Epithelial cell of prostate (primary cell): ENCODE measurements at places on chromosomes 4 and X.

- DNase-seq = peak; percentile 20
These were observed 32.8 kb downstream of the FAM13A start for GRCh38 chr4:89024051-89024675.

DNA sequence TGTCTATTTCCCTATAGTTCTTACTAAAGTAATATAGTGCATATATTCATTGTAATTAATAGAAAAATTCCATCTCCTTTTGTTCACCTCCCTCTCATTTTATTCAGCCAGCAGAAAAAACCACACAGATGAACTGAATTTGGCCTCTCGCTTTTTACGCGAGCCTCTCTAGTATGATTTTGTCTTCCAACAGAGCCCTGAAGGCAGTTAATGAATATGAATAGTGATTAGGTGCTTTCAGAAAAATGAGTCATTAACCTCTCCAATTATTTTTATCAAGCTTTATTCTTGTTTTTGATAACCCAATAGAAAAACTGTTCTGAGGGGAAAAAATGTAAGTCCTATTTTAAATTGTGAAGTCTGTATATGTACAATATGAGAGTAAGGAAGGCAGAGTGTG lies 74.1 kb downstream of the ZAR1 start:
- no peak for DNase-seq

GRCh38 chr4:1644891-1645657 lies 39.0 kb downstream of the FAM53A start:
- DNase-seq = peak; percentile 12

- DNase-seq = no peak
These were observed 12.8 kb downstream of the CYP4V2 start for GRCh38 chr4:186204103-186204559.

GRCh38 chr4:21768349-21769310 lies 179.9 kb downstream of the KCNIP4 start:
- no peak for DNase-seq

DNA sequence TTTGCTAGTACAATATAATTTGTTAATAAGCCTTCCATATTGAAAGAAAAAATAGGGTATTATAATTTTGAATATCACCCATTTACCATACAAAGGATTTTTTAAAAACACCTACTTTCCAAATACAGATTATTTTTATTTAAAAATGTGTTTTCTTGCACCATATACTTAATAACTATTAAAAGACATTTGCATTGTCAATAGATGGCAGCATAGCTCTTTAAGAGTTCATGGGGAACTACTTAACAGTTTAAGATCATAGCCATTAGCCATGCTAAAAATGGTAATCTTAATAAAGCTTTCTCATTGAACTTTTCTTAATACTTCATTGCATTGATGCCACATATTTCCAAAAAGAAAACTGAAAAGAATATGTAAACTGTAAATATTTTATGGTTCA lies 1995.9 kb downstream of the C4orf33 start:
- DNase-seq = peak; percentile 5

- DNase-seq = no peak
These were observed 114.3 kb upstream of the CCSER1 start for GRCh38 chr4:90012918-90013317.

DNA sequence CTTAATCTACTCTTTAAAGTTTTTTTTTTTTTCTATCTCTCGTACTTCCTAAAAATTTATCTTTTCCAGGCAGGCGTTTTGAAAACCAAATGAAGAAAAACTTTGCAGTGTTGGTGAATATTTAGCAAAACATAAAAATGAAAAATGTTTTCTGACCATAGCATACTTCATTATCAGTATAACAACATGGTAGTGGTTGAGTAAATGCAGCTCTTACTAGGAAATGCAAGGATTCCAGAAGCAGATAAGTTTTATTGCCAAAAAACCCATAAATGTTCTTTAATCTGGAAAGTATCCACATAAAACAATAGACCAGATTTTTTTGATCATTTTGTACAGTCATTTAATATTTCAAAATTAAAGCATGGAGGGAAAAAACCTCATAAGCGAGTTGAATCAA lies 136.9 kb upstream of the GUCY1A1 start:
- no peak for DNase-seq

DNA sequence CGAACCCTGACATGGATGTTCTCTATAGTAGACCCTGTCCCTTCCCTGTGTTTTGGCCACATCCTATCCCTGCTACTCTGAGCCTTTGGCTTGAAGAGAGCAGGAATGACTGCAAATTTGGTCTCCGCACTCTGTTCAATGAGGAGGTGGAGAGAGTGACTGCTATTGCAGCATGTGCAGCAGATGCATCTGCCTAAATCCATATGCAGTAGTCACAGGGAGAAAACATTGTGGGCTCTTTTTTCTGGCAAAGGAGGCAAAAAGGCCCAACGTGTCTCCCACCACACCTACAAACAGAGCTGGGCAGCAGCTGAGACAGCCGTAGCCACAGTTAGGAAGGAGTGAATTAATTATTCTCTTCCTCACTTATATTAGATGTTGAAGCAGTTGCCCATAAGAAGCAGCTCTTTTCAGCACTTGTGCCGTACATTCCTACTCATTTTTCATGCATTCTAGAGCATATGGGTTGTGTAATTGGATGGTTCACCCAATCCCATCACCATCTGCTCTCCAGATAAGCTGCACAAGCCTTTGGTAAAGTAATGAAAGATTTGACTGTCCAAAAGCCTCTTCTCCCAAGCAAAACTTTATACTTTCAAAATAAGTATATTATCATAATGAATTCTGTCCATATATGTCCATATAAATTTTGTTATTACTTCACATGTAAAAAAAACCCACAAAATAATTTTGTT lies 147.9 kb upstream of the FAM47A start:
- no peak for DNase-seq

GRCh38 chrX:67570839-67571238 lies 27.0 kb downstream of the AR start:
- no peak for DNase-seq

DNA sequence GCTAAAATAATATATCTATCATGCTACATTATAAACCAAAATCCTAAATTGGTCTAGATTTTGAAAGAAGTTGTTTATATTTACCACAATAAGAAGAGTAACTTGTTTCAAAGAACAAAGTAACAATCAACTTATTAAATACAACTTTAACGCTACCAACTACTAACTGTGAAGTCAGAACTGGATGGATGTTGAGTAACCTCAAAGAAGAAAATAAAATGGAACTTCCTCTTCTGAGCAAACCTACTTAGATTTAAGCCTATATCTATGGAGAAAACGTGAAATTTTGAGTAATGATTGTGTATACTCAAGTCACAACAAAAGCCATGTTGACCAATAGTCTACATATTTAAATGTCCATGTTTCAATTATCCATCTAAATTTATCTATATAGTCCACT lies 25.7 kb downstream of the SH3RF1 start:
- DNase-seq = no peak

- peak; percentile 87 for DNase-seq
These were observed 81.8 kb downstream of the FRYL start for GRCh38 chr4:48698029-48698971.

GRCh38 chrX:148504506-148504905 lies 4.1 kb downstream of the AFF2 start:
- no peak for DNase-seq

DNA sequence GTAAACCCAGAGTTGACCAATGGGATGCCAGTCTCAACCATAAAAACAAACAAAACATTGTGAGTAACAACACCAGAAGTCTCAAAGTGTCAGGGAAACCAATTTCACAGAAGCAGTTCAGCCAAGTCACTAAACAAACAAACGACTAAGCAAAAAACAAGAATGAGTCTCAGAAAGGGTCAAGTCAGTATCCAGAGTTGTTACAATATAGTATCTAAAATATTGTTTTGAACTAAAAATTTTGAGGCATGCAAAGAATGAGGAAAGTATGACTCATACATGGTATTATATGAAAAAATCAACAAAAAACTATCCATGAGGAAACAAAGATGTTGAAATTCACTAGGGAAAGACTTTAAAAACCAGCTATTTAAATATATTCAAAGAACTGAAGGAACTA lies 70.6 kb downstream of the AR start:
- DNase-seq = peak; percentile 29

GRCh38 chrX:48781705-48782104 lies 4.7 kb upstream of the GATA1 start:
- no peak for DNase-seq

GRCh38 chr4:2802618-2803531 lies 10.0 kb downstream of the SH3BP2 start:
- no peak for DNase-seq

DNA sequence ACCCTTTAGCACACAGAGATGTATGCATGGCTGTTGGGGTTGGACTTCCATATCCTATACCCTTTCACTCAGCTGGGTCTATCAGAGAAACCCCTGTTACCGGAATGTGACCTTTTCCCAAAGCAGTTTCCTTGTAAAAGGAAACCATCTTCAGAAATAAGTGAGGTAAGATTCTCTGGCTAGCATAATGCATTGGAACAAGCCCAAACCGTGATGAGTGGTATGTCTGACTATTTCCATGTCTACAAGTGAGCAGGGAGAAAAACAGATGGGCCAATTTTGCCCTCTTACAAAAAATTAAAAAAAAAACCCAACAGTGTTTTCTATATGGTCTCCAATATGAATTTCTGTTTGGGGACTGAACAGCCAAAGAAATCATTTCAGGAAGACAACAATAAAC lies 283.9 kb downstream of the SMARCA1 start:
- no peak for DNase-seq

DNA sequence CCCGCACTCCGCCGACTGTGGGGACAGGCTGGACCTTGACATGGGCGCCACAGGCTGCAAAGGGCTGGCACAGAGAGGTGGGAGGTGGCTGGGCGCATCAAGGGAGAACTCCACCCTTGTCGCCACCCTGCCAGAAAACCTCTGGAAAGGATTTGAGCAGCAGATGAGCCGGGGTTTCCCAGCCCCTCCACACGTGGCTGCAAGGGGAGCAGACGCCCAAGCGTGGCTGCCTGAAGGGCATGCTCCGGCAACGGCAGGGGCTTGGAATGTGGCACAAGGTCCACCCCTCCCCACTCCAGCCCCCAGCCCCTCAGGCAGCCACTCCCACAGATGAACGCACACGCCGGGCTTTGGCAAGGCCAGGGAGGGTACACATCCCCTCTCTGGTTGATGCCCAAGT lies 4.6 kb downstream of the BGN start:
- no peak for DNase-seq

- no peak for DNase-seq
These were observed 9.4 kb downstream of the UVSSA start for GRCh38 chr4:1356181-1356998.

GRCh38 chrX:2474280-2474962 lies 26.4 kb downstream of the DHRSX start:
- DNase-seq = no peak

DNA sequence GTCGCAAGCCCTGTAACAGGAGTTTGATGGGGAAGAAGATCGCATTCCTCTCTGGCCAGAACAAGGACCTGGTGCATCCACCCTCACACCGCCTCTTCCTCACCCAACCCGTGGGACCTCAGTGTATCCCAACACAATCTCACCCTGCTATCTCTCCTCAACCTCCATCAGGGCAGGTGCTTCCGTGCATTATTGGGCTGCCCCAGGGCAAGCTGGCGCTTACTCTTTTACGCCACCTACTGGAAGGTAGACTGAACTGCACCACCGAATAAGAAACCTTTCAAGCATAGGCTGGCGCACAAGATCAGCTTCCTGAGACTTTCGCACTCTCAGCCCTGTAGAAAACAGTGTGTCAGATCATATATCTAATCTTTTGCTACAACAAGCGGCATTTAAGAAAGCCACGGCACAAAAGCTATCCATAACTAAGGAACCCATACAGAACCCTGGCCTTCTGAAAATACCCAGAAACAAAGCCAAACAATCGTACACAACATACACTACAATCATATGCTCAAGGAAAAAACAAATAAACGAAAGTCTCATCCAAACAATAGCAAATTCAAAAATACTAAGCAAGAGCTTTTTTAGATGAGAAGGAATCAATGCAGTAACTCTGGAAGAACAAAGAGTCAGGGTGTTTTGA lies 209.3 kb downstream of the UGT8 start:
- DNase-seq = no peak

DNA sequence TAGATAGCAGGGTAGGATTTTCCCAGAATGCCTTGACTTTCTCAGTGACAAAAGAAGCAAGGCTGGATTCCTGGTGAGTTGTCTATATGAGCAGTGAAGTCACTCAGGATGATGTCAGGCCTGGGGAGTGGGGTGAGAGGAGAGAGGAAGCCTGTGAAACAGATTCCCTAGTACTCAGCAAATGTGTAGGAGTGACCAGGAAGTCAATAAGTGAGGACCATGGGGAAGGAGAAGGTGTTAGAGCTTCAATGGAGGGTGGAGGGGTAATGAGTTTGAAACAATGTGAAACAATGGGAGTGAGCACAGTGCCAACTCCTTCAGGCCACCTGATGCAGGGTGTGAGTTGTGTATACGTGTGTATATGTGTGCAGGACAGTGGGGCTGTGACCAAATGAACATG lies 2.4 kb upstream of the SLC9A6 start:
- DNase-seq = no peak

GRCh38 chr4:3239303-3239702 lies 9.7 kb upstream of the MSANTD1 start:
- no peak for DNase-seq

DNA sequence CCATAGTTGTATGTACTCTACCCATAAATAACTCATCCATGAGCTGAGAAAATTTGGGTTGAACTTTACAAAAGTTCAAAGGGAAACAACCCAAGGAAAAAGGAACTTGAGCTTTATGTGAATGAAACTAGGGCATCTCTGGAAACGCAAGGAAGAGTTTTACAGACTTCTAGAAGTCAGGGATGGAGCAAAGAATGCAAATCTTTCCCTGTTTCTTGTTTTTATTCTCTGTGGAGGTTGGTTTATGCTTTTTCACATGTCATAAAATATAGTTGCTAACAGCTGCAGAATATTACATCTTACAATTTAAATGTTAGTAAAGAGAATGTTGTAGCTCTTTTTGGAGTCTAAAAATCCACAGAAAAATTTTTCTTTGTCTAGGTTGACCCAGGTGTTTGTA lies 754.1 kb downstream of the PCDH7 start:
- DNase-seq = no peak

DNA sequence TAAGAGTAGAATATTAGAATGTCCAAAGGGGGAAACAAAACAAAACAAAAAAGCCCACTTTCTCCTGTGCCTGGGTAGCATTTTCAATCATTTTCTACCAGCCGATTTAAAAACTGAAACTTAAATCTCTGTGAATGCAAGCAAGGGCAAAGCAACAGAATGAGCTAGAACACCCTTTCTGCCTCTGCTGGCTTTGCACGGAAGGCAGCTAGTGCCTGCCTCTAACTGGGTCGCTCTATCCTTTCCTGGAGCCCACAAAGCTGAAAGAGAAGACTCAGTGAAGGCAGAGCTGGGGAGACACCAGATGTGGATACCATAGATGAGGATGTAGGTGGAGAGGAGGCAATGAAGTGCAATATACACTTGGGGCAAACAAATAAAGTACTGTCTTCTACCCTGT lies 248.9 kb upstream of the TTC29 start:
- no peak for DNase-seq

DNA sequence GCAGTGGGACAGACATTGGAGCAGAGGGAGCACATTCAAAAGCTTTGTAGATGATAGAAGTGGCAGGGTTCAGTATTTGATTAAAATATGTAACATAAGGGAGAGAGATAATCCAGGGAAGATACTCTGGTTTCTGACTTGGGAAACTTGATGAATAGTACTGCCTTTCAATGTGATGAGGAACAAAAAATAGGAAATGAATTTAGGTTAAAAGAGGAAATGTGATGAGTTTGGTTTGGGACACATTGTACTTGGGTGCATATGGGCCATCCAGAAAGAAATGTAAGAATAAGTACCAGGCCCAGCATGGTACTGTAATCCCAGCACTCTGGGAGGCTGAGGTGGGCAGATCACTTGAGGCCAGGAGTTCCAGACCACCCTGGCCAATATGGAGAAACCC lies 20.9 kb upstream of the NDNF start:
- DNase-seq = no peak
